H7 (cell line): ENCODE measurements at places on chromosomes 3 and 15. TPM values are rescaled to one million over a fixed set of nuclear protein-coding genes. Genes with fewer than 3 reads are reported as not detected.

DNA sequence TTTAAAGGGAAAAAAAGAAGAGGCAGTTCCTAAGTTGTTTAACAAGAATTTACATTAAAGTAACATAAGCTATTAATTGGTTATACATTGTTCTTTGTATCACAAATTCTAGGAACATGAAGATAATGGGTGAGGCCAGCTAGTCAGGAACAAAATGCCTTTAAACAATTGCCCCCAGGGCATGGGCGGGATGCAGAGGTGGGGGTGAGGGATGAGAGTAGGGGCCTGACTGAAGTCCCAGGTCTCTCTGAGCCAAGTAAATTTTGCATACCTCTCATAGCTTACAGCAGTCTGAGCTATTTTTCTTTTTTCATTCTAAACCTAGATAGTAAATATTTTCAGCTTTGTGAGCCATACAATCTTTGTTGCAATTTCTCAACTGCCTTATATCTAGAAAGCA is 77.8 kb upstream of the RNU6-1 start:
- no peak for DNase-seq

- no peak for DNase-seq
Observed at GRCh38 chr3:156017352-156018030, 102.9 kb upstream of the KCNAB1 start.

DNA sequence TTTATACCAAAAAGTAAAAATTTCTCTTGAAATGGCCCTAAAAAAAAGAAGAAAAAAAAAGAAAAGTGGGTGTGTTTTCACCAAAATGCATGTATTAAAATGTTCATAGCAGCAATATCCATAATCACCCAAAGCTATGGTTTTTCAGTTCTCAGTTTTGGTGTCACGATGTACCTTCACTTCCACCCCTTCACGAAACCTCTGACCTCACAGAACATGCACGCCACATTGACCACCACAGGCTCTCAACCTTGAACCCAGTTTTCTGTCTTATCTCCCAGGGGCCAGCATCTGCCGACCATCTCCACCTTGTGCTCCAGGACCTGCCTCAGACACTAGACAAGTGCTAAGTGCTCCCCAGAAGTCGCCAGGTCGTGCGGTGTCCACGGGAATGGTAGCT is 30.4 kb downstream of the COLQ start:
- DNase-seq: no peak

DNA sequence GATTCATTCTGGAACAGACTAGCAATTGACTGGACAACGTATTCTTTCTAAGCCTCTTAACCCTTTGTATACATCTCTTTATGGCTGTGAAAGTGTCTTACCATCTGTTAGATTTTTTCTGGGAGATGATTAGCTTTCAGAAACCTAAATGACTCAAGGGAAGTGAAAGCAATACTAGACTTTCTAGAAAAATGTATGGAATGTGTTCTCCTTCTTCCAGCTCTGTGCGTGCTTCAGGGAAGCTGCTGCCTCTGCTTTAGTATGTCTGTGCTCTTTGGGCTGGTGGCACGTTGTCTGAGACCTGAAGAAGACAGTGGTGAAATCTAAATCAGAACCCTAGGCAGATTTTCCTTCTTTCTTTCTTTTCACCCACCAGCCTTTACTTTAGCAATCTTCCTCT is 89.5 kb downstream of the ITPR1 start:
- no peak for DNase-seq

GRCh38 chr3:15291589-15292541 is 40.5 kb downstream of the SH3BP5 start:
- no peak for DNase-seq

DNA sequence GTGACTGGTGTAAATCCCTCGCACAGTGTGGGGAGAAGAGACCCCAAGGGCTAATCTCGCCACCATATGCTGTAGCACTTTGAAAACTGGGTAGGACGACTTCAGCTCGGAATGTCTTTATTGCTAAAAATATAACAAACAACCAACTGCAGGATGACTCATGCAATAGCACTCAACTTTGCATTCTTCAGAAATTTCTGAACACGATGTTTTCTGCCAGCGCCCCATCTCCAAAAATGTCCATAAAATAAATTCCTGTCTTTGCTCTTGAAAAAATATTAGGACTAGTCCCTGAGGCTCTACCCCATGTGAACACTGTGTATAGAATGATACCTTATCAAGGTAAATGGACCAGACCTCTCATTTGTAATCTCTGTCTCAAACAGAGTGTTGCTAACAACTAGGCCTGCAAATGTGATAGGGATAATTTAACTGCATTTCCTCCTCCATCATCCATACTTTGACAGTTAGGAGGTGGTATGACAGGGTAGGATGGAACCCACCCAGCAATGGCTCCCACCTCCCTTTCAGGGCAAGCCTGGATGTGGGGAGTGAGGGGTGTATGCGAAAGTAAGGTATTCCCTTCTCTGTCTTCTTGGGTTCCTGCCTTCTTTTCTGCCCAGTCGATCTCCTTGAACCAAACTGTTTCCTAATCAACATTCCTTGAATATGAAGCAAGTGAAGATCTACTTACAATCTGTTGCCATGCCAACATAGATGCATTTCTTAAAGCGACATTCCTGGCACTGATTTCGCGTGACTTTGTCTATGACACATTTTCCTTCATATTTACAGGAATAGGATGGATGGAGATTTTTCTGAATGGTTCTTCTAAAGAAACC is 201.1 kb downstream of the NR1D2 start:
- DNase-seq: no peak

- DNase-seq: no peak
Observed at GRCh38 chr15:71502077-71502432, 308.3 kb upstream of the NR2E3 start.

ZDHHC23 gene
- 4.4 and 6.4 TPM in 2 replicates for total RNA-seq

GRCh38 chr3:123609063-123609462 is 24.2 kb upstream of the HACD2 start:
- DNase-seq: no peak

NR2F2 gene
- total RNA-seq: 0.17 TPM in 1 of 2 replicates, not detected in the other

- no peak for DNase-seq
Observed at GRCh38 chr15:51004103-51004551, 90.6 kb downstream of the TNFAIP8L3 start.

DNA sequence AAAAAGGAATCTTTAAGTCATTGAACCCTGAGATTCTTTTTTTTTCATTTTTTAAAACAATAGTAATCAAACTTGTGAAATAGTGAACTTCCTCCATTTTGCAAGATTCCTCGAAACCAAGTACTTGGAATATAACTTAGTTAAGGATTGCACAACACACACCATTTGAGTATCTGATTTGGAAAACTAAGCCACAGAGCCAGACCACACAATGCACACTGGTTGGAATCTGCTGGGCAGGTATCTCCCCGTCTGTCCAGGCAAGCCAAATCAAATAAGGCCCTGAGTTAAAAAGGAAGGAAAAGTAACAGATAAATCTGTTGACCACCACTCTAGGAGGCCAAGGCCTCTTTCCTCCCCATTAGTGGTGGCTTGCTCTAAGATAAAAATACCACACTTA is 177.5 kb upstream of the ICE2 start:
- DNase-seq: no peak

DNA sequence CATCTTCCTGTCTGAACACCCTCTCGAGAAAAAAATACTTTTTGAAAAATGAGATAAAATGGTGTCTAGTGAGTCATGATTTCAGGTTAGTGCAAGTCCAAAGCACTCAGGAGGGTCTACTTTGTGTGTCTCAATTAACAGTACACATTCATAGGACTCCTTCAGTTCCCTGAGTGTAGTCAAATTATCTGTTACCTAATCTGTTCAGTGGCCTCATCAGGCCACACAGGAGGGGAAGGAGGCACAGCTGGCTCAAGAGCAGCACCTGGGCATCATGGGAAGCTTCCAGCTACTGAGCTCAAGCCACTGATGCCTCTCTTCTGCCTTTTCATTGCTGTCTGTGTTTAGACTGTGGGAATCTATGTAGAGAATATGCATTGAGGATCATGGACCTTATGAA is 341.4 kb upstream of the SGO1 start:
- DNase-seq: no peak

DNA sequence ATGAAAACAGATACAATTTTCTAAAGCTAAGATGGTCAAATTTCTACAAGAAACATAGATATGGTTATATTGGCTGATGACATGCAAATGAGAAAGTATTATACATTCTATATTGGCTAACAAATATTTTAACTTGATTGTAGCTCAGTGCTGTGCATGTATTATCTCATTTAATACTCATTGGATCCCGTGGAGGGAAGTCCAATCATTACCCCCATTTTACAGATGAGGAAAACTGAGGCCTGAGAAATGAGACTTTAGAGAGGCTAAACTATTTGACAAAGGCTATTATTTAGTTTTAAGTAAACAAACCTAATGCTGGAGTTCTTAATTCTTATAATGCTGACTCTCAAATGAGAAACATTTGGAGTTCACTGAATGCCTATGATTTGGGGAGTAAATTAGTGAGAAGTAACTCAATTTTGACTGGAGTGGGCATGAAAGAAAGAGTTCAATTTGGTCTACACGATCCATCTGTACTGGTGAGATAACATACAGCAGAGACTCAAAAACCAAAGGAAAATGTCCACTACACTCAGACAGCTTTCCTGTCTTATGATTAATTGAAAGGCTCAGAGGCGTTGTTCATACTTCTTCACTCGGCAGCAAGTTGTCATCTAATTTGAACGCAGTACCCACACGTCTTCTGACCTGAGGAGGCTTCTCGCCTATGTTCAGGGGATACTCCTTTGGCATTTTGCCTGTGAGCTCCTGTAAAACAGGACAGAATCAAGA is 72.2 kb upstream of the LMOD3 start:
- DNase-seq: no peak

TASOR gene
- 39.6 and 45.8 TPM in 2 replicates for total RNA-seq

GRCh38 chr3:64853456-64853855 is 165.7 kb upstream of the ADAMTS9 start:
- no peak for DNase-seq
